Sigmoid colon (tissue), 7 donors: ENCODE measurements at places on chromosomes 6 and 20.

DNA sequence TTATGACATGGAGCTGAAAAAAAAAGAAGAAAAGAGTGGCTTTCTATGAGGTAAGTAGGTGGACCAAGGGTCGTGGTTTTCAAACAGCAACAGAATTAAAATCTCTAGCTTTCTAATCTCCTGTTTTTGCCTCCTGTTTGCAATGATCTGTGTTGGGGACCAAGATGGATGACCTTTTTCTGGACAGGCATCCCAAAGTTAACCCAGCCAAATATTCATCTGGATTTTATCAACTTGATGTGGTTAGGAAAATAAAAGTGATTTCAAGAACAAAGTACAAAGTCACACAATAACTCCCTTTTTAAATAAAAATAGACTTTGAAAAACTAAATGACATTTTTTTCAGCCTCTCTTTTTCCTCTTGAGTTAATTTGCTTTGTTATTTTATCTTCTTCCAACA lies 282.1 kb upstream of the PRDM1 start:
- no peak for DNase-seq

- DNase-seq: no peak
These were observed 58.6 kb downstream of the RPS12 start for GRCh38 chr6:132872923-132873322.

DNA sequence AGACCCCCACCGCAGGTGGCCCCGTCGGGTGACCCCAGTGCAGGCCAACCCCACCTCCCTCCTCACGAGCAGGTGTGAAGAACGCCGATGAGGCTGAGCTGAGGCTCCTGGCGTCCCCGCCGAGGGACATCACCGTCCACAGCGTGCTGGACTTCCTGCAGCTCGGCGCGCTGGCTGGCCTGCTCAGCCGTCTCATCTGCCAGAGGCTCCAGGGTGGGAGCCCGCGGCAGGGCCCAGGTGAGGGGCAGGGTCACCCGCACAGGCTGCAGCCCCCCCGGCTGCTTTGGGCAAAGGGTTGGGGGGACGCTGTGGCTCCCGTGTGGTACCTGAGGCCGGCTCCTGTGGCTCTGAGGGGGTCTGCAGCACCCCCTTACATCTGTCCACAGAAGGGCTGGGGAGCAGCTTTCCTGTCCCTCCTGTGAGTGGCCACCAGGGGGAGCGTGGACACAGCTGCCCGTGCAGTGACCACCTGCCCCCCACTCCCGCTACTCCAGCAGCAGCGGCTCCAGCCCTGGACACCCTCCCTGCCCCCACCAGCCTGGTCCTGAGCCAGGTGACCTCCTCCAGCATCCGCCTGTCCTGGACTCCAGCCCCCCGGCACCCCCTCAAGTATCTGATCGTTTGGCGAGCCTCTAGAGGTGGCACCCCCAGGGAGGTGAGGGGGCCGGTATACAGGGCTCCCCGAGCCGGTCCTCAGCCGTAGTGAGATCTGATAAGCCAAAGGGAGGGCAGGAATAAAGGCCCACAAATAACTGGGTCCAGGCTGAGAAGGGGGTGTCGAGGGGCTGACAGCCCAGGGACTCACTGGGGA lies 16.5 kb downstream of the COL20A1 start:
- no peak for DNase-seq

GRCh38 chr6:42899871-42900270 lies 16.0 kb upstream of the PTCRA start:
- DNase-seq: no peak

GRCh38 chr6:41608443-41609151 lies 29.7 kb upstream of the MDFI start:
- no peak for DNase-seq

GRCh38 chr6:100704961-100705360 lies 176.2 kb downstream of the ASCC3 start:
- DNase-seq: no peak

GRCh38 chr6:125797886-125798444 lies 7.2 kb downstream of the NCOA7 start:
- DNase-seq: no peak
